ENCODE measurements at places on chromosomes 2 and 18. TPM values are rescaled to one million over a fixed set of nuclear protein-coding genes. Genes with fewer than 3 reads are reported as not detected.

TANC1 gene
- 16.6 TPM for total RNA-seq

SPATA3 gene
- total RNA-seq, result not detected

LYPD6 gene
- total RNA-seq, result 20.5 TPM

SERPINB2 gene
- total RNA-seq, result 0.23 TPM
